Cortex of kidney (tissue), 1 donor: ENCODE measurements at places on chromosomes 13 and 19.

- no peak for DNase-seq
These were observed 2.9 kb downstream of the CD70 start for GRCh38 chr19:6587998-6588507.

DNA sequence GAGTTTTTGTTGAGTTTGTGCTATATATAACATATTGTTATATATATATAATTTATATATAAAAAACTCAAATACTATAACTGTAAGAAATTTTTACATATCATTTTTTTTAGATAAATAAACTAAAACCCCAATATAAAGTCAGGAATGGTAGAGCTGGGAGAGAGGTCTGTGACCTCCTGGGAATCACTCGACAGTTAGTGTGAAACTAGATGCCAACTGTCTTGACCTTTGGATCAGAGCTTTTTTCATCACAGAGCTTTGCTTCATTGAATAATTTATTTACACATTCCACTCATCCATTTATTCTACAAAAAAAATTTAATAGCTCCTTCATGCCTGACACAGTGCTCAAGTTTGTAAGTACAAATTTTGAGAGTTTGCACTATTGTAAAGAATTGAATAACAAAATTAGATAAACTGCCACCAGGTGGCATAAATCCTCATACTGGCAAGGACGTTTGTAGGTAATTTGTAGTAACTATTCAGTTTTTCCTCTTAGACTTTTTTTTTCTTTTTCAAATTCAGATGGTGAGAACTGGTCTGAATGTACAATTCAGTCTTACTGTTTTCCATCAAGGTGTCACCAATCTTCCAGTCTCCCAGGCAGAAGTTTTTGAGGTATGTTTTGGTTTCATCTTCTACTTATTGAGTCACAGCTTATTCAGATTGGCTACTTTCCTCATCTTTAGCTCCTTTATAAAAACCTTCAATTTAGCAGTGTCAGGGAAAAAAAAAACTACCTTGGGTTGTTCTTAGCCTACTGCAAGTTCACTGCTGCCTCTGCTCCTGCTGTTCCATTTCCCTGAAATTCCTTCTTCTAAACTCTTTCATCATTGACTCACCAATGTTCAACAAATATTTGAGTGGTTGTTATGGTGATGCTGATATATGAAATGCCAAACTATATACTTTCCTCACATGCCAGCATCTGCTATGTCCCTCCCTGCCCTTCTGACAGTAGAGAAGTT is 28.7 kb downstream of the LACC1 start:
- no peak for DNase-seq

DNA sequence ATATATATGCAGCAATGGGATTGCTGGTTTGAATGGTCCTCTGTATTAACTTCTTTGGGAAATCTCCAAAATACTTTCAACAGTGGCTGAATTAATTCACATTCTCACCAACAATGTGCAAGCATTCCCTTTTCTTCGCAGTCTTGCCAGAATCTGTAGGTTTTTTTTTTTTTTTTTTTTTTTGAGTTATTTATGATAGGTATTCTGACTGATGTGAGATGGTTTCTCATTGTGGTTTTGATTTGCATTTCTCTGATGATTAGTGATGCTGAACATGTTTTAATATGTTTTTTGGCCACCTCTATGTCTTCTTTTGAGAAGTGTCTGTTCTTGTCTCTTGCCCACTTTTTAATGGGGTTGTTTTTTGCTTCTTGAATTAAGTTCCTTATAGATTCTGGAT is 2041.5 kb upstream of the PCDH20 start:
- no peak for DNase-seq

GRCh38 chr13:19601749-19602725 is 31.4 kb upstream of the MPHOSPH8 start:
- DNase-seq = no peak
